ENCODE measurements at places on chromosomes 1 and 21.
A peak's percentile ranks its signal among the peaks of the same experiment; 100 is the strongest.

DNA sequence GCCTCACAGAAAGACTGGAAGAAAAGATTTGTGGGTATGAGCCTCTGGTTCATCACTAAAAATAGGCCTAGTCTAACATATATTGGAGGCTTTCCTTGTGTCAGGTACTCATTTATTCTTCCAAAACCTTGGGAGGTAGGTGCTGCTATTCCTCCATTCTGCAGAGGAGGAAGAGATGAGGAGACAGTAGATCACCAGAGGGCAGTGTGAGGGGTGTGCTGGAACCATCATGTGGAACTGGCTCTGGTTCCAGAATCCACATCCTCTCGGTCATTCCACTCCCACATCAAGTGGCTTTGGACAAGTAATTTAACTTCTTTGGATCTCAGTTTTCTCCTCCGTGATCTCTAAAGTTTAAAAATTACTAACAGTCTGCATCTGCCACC is 7.4 kb upstream of the INKA2 start:
- no peak overlapping the region for H3K4me3 ChIP-seq
- H3K4me1 ChIP-seq = peaks cover 5% of the 10 kb centered on the region
- H3K27me3 ChIP-seq = no peaks in the 10 kb centered on the region
- H3K27ac ChIP-seq = peak overlapping the region; percentile 44
- H3K36me3 ChIP-seq = no peaks in the 10 kb centered on the region

- H3K27me3 ChIP-seq = no peaks in the 10 kb centered on the region
- no peak overlapping the region for H3K27ac ChIP-seq
- H3K4me3 ChIP-seq = no peak overlapping the region
- no peaks in the 10 kb centered on the region for H3K36me3 ChIP-seq
- DNase-seq = no peak
These were observed 11.7 kb downstream of the SLC19A1 start for GRCh38 chr21:45530423-45531113.

DNA sequence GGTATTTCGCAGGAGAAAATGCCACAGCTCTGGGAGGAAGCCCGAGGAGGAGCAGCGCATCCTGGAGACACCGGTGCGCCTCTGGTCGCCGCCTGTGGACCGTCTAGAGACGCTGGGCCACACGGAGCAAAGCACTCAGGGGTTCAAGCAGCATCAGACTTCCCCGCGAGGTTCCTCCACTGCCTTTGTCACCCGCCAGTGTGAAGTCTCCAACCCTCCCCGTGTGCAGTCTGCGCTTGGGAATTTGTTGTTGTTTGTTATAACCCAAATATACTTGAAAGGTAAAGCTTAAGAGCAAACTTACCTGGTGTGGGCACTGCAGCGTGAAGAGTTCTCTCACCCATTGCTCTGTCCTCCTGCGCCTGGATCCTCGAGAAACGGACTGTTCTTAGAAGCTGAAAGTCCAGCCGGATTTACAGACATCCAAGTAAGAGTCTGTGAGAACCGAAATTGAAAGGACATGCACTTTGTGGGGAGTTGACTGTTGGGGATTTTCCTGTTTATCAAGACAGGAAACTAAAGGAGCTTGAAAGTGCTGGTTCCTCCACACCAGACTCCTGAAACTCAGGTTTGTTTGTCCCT is at the start of gene GBP4:
TSS of gene GBP4 (minus strand) at position 452 of the 582 bp plus-strand sequence. CDS start at position 344, 108 bp downstream.
- peak; percentile 44 for DNase-seq
- peaks cover 6% of the 10 kb centered on the region for H3K36me3 ChIP-seq
- H3K27ac ChIP-seq = peak within 1 kb of the TSS; percentile 88
- no peaks in the 10 kb centered on the region for H3K27me3 ChIP-seq
- peak within 1 kb of the TSS; percentile 64 for H3K4me3 ChIP-seq

DNA sequence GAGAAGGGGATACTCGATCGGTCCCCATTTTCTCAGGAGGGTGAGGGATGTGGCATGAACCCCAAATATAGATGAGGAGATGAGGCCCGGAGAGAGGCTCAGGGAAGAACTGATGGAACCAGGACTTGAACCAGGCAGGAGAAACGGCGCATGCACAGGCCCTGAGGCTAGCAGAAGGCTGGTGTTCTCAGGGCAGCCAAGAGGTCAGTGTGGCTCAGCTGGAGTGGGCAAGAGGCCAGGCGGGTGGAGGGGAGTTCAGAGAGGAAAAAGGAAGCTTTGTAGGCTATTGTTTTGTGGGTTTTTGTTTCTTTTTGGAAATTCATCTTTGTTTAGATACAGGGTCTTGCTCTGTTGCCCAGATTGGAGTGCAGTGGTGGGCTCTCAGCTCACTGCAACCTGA is 122.0 kb downstream of the LACTBL1 start:
- H3K36me3 ChIP-seq = no peaks in the 10 kb centered on the region
- H3K4me3 ChIP-seq = no peak overlapping the region
- no peaks in the 10 kb centered on the region for H3K27me3 ChIP-seq
- H3K27ac ChIP-seq = no peak overlapping the region

DNA sequence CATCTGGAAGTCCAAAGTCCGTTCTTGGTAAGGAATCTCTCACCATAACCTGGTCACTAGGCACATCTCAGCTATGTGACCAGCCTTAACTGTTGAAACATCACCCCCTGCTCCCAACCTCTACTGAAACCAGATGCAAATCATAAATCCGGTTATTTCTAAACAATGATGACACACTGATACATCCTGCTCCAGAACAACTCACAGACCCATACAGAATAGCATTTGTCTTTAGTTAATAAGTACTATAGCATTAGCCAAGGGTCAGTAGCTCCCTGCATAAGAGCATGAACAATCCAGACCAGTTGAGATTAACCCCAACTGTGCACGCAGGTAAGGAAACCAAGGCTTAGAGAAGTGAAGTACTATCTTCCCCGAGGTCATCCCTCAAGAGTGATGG is 38.0 kb upstream of the KCTD3 start:
- no peak for DNase-seq
- H3K27ac ChIP-seq = no peak overlapping the region
- no peaks in the 10 kb centered on the region for H3K27me3 ChIP-seq
- H3K4me3 ChIP-seq = no peak overlapping the region
- H3K36me3 ChIP-seq = no peaks in the 10 kb centered on the region

- H3K4me1 ChIP-seq = peaks cover 37% of the 10 kb centered on the region
- no peaks in the 10 kb centered on the region for H3K36me3 ChIP-seq
- H3K27me3 ChIP-seq = no peaks in the 10 kb centered on the region
These were observed 948 bp downstream of the PRUNE1 start for GRCh38 chr1:151009206-151009587.

- H3K27ac ChIP-seq = no peak overlapping the region
- DNase-seq = no peak
- no peaks in the 10 kb centered on the region for H3K4me1 ChIP-seq
These were observed 30.9 kb upstream of the EDEM3 start for GRCh38 chr1:184785529-184785928.

DNA sequence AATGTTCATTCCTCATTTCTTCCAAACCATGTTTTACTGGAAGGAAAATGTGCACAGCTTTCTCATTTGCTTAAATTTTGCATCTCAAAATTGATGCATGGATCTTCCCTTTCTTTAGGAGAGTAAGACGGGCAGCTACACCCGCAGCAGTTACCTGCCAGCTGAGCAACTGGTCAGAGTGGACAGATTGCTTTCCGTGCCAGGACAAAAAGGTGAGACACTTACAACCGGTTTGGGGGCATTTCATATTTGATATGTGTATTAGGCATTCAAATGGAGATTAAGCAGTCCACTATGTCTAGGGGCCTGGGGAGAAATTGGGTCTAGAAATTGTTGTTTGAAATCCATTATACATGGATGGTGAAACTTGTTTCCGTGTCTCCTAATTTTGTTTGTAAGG is 12.9 kb downstream of the C8A start:
- H3K27ac ChIP-seq = no peak overlapping the region
- no peaks in the 10 kb centered on the region for H3K4me1 ChIP-seq
- no peak overlapping the region for H3K4me3 ChIP-seq
- H3K27me3 ChIP-seq = no peaks in the 10 kb centered on the region
- H3K36me3 ChIP-seq = no peaks in the 10 kb centered on the region
- no peak for DNase-seq

GRCh38 chr1:37137601-37138000 is 103.3 kb upstream of the GRIK3 start:
- H3K27me3 ChIP-seq = no peaks in the 10 kb centered on the region
- peaks cover 6% of the 10 kb centered on the region for H3K4me1 ChIP-seq
- H3K4me3 ChIP-seq = no peak overlapping the region
- no peak for DNase-seq

GRCh38 chr1:45314266-45314665 is 12.4 kb upstream of the HPDL start:
- DNase-seq = no peak
- H3K27me3 ChIP-seq = no peaks in the 10 kb centered on the region
- H3K27ac ChIP-seq = no peak overlapping the region
- no peaks in the 10 kb centered on the region for H3K36me3 ChIP-seq

- DNase-seq = no peak
- no peaks in the 10 kb centered on the region for H3K4me1 ChIP-seq
- H3K36me3 ChIP-seq = no peaks in the 10 kb centered on the region
- no peaks in the 10 kb centered on the region for H3K27me3 ChIP-seq
These were observed 291.1 kb upstream of the ADAMTS5 start for GRCh38 chr21:27257908-27258556.

DNA sequence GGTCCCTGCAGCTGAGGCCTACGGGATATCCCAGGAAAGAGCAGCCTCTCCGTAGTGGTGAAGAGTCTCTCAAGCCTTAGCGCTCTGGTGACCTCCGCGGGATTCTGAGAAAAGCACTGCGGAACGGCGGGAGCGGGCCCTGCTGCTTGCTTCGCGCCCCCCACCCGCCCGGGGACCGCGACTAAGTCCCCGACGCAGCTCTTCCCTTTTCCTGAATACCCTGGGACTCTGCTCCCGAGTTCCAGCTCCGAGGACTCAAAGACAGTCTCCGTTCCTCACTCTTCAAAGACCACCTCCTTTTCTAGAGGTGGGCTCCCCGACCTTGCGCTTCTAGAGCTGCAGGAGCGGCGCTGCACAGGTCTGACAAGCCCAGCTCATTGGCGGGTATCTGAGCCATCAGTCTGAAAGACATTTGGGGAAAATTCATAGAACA is 3.6 kb upstream of the PRRX1 start:
- no peaks in the 10 kb centered on the region for H3K36me3 ChIP-seq
- H3K4me1 ChIP-seq = peaks cover 43% of the 10 kb centered on the region
- DNase-seq = no peak
- H3K27me3 ChIP-seq = no peaks in the 10 kb centered on the region
- H3K27ac ChIP-seq = no peak overlapping the region

DNA sequence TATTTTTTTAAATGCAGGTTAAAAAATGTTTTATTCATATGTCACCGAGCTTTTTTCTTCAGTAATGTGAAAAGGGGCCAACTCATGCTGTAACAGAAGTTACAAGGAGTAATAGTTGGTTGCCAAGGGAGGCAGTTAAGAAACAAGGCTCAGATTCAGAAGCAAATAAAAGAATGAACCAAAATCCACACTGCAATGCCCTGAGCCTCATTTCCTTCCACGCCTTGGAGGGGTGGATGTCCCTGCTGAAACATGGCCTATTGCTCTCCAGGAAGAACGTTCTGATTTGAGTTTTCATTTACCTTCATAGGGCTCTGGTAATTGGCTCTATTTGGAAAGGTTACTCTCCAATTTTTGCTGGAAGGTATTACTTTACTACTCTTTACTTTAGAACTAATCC is 24.4 kb downstream of the ALG14 start:
- no peaks in the 10 kb centered on the region for H3K36me3 ChIP-seq
- no peak for DNase-seq
- H3K4me1 ChIP-seq = no peaks in the 10 kb centered on the region
- no peaks in the 10 kb centered on the region for H3K27me3 ChIP-seq

DNA sequence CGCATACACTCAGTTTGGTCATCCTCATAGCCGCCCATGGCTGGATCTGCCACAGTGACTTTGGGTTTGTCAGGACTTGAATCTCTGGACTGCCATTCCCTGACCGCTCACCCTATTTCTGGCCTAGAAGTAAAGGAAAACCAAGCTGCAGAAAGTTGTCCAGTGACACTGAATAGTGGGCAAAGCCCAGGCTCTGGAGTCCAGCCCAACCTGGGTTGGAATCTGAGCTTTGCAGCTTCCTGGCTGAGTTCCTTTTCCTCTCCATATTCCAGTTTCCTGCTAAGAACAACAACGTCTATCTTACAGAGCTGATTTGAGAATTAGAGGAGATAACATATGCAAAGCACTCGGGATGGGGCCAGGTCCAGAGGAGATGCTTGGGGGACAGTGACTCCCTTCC is 15.6 kb upstream of the EIF4G3 start:
- H3K27ac ChIP-seq = no peak overlapping the region
- no peaks in the 10 kb centered on the region for H3K4me1 ChIP-seq
- no peaks in the 10 kb centered on the region for H3K27me3 ChIP-seq

DNA sequence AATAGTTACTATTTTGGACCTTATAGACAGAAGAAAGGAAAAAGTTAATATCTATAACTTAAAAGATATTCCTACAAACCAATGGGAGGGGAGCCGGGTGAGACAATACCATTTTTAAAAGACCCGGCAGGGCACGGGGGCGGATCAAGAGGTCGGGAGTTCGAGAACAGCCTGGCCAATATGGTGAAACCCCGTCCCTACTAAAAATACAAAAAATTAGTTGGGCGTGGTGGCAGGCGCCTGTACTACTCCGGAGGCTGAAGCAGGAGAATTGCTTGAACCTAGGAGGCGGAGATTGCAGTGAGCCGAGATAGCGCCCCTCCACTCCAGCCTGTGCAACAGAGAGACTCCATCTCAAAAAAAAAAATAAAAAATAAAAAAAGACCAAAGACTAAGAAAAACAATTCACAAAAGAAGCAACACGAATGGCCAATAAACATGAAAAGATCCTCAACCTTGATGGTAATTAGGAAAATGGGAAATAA is 1.2 kb upstream of the PSMB2 start:
- H3K4me3 ChIP-seq = peak overlapping the region; percentile 71
- no peaks in the 10 kb centered on the region for H3K36me3 ChIP-seq
- no peak for DNase-seq
- peaks cover 40% of the 10 kb centered on the region for H3K4me1 ChIP-seq
- H3K27me3 ChIP-seq = no peaks in the 10 kb centered on the region

DNA sequence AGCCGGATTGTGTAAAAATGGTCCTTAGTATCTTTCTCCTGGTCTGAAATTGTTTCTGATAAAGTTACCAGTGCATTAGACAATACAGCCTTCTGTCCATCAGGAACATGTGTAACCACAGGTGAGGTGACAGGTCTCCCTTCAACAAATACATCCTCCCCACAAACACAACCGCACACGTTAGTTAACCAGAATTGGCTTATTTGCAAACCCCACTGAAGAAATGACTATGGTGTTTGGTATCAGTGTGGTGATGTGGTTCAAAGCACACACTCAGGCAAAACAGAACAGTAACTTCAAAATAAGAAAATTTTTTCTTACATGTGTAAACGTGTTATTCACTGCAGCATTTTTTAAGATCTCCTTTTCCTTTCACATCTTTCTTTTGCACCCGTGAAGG is 517.2 kb upstream of the NR5A2 start:
- H3K27ac ChIP-seq = no peak overlapping the region
- H3K4me3 ChIP-seq = no peak overlapping the region
- no peak for DNase-seq
- H3K4me1 ChIP-seq = no peaks in the 10 kb centered on the region
- H3K27me3 ChIP-seq = no peaks in the 10 kb centered on the region

GRCh38 chr1:55180075-55180670 is 35.0 kb downstream of the USP24 start:
- H3K36me3 ChIP-seq = peaks cover 8% of the 10 kb centered on the region
- no peak overlapping the region for H3K4me3 ChIP-seq
- no peak overlapping the region for H3K27ac ChIP-seq
- no peaks in the 10 kb centered on the region for H3K4me1 ChIP-seq
- DNase-seq = no peak

All from tibial nerve (tissue), 4 donors.